Cortex of kidney (tissue), 1 donor: ENCODE measurements at places on chromosomes 12 and 14.

DNA sequence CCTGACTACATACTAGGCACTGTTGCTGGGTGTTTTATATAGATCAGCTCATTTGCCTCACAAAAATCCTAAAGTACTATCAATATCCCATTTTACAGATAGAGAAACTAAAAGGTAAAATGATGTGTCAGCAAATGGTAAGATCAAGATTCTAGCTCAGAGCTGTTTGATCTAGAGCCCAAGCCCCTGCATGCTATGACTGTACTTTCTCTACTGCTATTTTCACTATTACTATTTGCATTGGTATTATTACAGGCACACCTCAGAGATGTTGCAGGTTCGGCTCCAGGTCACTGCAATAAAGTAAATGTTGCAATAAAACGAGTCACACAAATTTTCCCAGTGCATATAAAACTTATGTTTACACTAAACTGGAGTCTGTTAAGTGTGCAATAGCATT is 10.9 kb downstream of the ISCU start:
- no peak for DNase-seq

DNA sequence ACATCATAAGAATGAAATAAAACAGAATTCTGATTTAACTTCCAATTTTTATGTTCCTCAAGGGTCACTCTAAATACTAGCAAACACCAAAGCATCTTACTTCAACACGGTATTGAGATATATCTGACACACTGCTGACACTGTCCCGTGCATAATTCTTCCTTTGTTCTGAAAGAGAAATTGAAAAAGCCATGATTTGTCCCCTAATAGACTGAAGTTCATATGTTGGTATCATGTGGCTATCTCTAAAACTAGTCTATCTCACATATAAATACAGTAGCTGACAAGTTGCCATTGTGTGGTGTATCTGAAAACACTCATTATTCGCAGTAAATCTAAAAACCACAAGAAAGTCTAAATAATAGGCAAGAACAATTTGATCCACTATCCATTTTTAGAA is 118.4 kb downstream of the EPS8 start:
- no peak for DNase-seq

- no peak for DNase-seq
Measured at GRCh38 chr14:24243336-24243836, 963 bp upstream of the TINF2 start.

GRCh38 chr12:46517579-46517962 is 145.0 kb upstream of the SLC38A2 start:
- DNase-seq, result no peak

GRCh38 chr12:40338621-40339020 is 113.8 kb downstream of the LRRK2 start:
- no peak for DNase-seq

DNA sequence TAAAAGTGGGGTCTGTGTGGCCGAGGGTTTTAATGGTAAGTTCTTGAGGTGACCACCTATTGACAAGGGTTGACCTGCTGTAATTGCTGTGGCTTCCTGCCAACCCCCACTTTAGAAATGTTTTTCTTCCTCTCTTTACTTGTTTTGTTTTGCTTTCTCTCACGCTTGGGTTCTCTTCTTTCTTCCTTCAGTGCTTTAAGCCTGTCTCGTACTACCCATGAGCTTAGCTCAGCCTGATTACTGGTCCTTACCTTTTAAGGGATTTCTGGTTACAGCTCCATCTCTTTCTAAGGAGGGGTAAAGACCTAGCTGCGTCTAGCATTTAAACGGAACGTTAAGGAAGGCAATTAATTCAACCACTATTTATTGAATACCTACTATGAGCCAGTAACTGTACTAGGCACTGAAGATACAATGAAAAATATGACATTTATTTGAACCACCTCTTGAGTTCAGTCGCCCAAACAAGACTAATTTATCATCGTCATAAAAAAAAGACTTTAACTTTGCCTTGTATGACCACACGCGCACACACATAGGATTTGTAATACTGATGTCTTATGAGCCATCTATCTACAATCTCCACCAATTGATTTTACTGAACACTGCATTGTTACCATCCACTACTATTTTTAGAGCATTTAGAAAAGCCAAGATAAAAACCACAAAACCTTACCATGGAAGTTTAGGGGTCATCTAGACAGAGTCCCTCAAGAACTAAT is 888 bp upstream of the PPP1R12A start:
- DNase-seq, result no peak

DNA sequence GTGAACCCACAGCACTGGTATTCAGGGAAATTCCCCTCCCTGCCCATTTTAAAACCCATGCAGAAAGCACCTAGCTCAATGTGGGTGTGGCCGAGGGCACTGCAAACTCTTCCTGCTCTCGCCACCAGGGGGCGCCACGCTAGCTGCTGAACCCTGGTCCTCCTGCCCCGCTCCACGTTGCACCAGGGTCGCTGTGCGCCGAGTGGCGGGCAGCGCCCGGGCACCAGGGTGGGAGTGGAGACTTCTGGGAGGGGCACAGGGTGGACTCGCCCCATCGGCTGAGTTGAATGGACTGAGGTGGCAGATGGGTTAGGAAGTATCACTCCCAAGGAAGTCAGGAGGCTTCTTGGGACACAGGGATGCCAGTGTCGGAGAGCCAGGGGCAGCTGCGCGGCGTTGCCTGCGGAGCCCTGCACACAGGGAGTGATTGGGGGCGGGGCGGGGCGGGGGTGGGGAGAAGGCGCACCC is 48.1 kb upstream of the BCL11B start:
- DNase-seq, result no peak

GRCh38 chr12:31970199-31970598 is 11.0 kb downstream of the RESF1 start:
- DNase-seq, result no peak

- no peak for DNase-seq
Measured at GRCh38 chr14:98721061-98721460, 550.9 kb downstream of the BCL11B start.

DNA sequence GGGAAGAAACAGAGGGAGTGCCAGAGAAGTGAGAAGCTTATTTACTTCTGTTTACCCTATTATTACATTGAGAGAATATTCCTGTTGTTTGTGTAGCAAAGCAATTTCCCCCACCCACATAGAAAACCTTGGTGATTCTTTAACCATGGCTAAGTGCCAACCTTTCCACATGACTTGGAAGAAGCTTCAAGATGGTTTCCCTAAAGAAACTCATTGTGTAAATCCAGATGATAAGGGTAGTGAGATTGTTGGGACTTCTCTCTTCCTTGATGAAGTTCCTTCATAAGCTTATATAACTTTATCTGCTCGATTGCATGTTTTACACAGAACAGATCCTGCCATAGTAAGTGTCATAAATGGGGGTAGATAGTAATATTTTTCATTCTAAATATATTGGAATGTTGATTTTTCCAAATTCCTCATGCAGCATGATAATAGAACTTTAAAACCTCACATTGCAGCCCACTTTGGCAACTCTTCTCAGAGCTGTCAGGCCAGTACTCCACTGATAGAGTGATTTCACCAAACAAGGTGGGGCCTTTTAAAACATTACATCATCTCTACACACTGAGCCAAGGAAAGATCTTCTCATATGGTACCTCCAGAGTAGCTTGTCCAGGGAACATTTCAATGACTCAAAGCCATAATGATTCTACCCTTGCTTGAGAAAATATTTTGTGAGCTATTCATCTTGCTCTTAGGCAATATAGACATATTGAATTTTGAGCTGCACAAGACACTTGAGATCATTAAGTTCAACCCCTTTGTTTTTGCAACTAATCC is 47.8 kb upstream of the KIF21A start:
- DNase-seq, result no peak

- DNase-seq, result no peak
Measured at GRCh38 chr14:102493585-102493984, 16.0 kb downstream of the ANKRD9 start.

DNA sequence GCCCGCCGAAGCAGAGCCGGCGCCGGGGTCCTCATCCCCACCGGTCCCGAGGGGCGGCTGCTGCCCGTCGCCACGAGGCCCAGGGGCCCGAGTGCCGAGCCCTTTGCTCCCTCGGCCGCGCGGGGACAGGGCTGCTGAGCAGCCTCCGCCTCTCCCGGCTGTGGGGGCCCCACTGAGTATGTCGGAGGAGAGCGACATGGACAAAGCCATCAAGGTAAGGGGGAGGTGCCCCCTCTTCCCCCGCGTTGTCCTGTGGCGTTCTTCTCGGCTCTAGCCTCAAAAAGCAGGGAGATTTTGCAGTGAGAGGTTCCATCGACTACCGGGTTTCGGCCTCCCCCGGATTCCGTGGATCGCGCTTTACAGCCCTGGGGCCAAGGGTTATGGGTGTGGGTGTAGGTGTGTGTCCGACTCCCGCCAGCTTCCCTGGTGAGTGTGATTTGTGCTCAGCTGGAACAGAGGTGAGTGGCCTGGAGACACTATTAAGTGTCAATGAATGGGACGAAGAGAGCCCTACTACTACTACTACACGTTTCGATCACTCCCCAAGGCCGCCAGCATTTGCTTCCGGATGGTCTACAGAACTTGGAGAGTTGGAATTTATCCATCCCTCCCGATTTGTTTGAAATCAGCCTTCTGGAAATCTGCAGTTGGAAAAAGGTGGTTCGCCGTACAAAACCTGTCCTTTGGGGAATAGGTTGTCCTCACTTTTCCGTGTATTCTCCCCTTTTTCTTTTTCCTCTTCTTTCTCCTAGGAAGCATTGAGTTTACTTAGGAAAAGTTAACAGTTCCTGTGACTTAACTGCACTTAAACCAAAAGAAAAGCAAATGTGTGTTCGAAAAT is 748 bp downstream of the MAPKAPK5 start:
- no peak for DNase-seq

GRCh38 chr14:23557521-23557920 is 1.4 kb downstream of the THTPA start:
- DNase-seq, result no peak

DNA sequence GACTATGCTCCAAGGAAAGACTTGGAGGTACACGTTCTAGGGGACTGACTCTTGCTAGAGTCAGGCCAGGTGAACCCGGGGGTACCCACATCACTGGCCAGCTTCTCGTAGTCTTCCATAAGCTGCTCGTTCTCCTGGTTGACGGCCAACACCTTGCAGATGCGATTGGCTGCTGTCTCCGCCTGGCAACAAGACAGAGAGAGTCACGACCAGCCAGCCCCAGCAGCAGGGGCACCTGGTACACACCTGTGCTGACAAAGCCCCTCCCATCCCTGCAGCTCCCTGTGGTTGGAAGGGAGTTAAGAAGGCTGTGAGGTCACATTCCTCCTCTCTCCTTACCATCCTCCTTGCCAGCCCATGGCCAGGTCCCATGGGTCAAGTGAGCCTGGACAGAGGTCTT is 85.5 kb downstream of the ACTN1 start:
- DNase-seq, result no peak

DNA sequence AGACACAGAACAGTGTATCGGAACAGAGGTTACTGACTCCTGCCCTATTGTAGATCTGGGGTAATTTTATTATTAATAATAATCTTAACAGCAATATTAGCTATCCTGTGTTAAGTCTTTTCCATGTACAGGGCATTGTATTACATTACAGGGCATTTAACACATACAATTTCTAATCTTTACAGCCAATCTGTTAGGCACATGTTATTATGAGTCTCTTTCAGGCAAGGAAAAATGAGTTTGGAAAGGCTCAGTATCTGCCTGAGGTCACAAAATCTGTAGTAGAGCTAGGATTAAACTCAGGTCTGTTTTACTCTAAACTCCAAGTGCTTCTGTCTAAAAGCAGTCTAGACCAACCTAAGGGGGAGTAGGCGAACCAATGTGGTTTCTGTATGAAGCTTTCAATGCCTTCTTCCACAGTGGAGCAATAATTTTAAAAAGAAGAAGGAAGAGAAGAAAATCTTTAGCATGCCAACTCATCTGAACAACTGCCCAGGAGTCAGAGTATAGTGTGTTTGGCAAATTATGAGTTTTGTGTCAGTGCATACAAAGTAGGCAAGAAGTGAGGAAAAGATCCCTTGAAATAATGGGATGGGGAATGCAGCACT is 192.6 kb downstream of the CHST11 start:
- DNase-seq, result no peak

DNA sequence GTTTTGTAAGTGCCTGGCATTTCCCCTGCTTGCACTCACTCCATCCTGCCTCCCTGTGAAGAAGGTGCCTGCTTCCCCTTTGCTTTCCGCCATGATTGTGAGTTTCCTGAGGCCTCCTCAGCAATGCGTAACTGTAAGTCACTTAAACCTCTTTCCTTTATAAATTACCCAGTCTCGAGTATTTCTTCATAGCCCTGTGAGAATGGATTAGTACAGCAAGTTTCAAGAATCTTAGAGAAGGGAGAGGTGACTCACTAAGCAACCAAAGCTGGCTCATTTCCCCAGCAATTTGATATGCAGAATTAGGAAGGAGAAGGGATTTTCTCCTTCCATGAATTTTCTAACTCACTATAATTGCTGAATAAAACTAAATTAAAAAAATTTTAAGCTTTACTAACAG is 251.0 kb upstream of the FOXG1 start:
- no peak for DNase-seq

GRCh38 chr12:124827588-124828184 is 36.0 kb downstream of the SCARB1 start:
- no peak for DNase-seq

- DNase-seq, result no peak
Measured at GRCh38 chr12:42892702-42893551, 303.4 kb upstream of the PRICKLE1 start.

DNA sequence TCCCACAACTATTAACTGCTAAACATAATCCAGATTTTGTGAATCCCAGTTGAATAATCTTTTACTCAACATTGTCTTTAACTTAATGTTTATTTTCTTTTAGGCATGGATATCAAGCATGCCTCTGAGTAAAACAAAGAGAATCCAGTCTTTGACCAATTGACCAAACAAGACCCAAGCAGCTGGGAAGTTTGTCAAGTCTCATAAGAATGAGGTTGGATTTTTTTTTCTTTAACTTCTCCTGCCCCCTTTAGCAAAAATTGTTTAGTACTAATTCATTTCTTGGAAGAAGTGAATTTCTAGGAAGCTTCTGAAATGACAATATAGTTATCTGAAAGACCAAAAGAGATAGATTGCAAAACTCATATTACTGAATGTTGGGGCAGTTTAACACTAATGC is 89.9 kb downstream of the OTOGL start:
- DNase-seq, result no peak

- DNase-seq, result no peak
Measured at GRCh38 chr12:57491393-57492280, 3.8 kb downstream of the MARS1 start.

DNA sequence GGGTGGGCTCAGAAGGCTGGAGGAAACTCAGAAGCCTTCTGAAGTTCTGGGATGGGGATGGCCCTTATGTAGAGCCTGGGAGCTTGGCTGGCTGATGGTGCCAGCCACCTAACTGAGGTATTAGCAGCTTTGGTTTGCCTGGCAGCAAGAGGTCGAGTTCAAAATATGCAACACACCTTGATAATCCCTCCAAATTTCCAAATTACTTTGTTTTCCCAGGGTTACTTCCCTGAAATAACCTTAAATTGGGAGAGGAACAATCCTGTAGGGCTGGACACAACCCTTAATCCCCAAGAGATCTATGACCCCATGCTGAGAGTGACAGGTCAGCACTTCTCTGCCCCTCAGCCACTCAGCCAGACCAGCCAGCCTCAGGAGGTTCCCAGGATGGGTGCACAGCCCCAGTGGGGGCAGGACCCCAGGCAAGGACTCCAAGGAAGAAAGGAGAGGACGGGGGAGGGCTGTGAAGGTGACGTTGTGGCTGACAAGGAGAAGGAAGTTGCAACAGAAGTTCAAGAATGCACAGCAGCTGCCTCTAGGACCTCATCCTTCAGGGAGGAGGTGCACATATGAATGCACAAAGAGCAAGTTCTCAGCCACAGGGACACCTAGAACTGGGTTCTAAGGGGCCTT is 18.6 kb upstream of the KRT77 start:
- no peak for DNase-seq

GRCh38 chr12:24901576-24902461 is 47.1 kb downstream of the BCAT1 start:
- no peak for DNase-seq

- no peak for DNase-seq
Measured at GRCh38 chr14:77187649-77188012, 6.0 kb downstream of the TMEM63C start.
